Thoracic aorta (tissue), 2 donors: ENCODE measurements at places on chromosomes 13 and 19. TPM values are rescaled to one million over a fixed set of nuclear protein-coding genes. Genes with fewer than 3 reads are reported as not detected.

PABPC3 gene
- total RNA-seq: not detected

SOX1 gene
- not detected for total RNA-seq

DNA sequence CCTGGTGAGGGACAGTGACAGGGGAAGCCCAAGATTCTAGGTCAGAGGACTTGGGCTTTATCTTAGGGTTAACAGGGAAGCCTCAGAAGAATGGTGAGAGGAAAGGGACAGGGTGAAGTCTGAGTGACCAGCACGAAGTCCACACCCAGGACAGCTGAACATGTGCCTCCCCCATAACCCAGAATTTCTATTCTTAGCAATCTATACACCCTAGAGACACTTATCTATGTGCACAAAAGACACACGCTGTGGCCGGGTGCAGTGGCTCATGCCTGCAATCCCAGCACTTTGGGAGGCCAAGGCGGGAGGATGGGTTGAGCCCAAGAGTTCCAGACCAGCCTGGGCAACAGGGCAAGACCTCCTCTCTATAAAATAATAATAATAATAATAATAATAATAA lies 11.1 kb upstream of the OLFM2 start:
- no peak overlapping the region for H3K27ac ChIP-seq
- H3K4me3 ChIP-seq: no peak overlapping the region
- no peaks in the 10 kb centered on the region for H3K27me3 ChIP-seq
- H3K4me1 ChIP-seq: peaks cover 23% of the 10 kb centered on the region

DNA sequence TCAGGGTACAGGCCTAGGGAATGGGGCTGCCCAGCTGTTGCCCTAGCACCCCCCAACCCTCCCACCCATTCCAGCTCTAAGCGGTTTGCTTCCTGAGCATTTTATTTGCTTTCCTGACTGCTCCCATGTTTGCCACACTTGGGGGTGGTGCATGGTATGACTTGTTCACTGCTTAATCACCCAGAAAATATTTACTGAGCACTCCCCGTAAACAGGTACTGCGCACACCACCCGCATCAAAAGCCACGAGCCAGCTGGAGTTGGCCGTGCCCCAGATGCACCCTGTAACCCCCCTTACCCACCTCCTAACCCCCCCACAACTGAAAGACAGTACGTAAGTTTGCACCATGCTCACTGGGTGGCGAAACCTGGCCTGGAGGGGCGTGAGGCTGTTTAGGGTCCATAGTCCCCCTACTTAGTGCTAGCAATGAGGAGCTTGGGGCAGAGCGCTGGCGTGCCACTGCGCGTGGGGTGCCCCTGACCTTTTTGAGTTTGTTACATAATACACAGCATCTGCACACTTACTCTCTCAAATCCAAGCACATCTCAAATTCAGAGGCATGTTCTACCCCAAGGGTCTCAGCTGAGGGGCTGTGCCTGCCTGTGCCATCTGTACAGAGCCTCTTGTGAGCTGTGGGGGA lies 29.8 kb downstream of the DPF1 start:
- no peaks in the 10 kb centered on the region for H3K4me1 ChIP-seq
- H3K36me3 ChIP-seq: peaks cover 2% of the 10 kb centered on the region
- no peak for DNase-seq
- no peaks in the 10 kb centered on the region for H3K27me3 ChIP-seq
- H3K4me3 ChIP-seq: no peak overlapping the region
- H3K27ac ChIP-seq: no peak overlapping the region

DNA sequence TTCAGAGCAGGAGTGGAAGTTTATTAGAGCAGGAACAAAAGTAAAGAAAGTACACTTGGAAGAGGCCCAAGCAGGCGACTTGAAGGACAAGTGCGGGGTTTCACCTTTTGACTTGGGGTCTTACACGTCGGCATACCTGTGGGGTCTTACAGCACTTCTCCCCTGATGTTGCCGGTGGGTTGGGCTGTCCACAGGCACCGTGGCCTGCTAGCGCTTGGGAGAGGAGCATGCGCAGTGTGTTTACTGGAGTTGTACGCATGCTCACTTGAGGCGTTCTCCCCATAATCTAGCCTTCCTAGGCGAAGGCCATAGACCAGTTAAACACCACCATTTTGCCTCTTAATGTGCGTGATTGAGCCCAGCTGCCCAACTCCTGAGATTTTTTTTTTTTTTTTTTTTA lies 25.0 kb upstream of the PLEKHF1 start:
- H3K36me3 ChIP-seq: no peaks in the 10 kb centered on the region
- no peaks in the 10 kb centered on the region for H3K27me3 ChIP-seq
- no peak for DNase-seq
- no peak overlapping the region for H3K27ac ChIP-seq
- H3K4me1 ChIP-seq: peaks cover under 1% of the 10 kb centered on the region

GRCh38 chr13:94268661-94269060 lies 210.8 kb downstream of the DCT start:
- H3K27ac ChIP-seq: no peak overlapping the region
- DNase-seq: no peak
- H3K27me3 ChIP-seq: no peaks in the 10 kb centered on the region
- H3K36me3 ChIP-seq: no peaks in the 10 kb centered on the region

- no peaks in the 10 kb centered on the region for H3K36me3 ChIP-seq
- no peak overlapping the region for H3K27ac ChIP-seq
- DNase-seq: no peak
- H3K27me3 ChIP-seq: no peaks in the 10 kb centered on the region
- H3K4me1 ChIP-seq: peaks cover 7% of the 10 kb centered on the region
Measured at GRCh38 chr13:51524312-51524711, 60.0 kb upstream of the WDFY2 start.
